ENCODE measurements at places on chromosomes 13 and 19.

GRCh38 chr19:35911790-35912189 lies 3.7 kb upstream of the TYROBP start:
- no peak for DNase-seq

DNA sequence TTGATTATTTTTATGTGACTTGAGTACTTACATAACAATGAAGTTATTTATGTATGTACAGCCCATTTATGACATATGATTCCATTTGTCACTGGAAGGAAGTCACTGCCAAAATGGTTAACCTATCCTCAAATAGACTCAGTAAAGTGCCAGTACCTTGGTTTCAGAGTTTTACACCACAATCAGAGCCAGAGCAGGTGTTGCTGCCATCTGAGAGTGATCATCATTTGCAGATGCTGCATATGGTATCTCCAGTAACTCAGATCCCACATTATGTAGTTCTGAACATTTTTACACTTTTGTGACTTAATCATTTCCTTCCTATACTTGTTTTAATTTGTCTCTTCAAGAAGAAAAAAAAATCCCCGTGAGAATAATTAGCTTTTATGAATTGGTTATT lies 313.3 kb downstream of the HS6ST3 start:
- DNase-seq: no peak

GRCh38 chr19:55212447-55212846 lies 3.1 kb upstream of the PTPRH start:
- DNase-seq: peak; percentile 15

DNA sequence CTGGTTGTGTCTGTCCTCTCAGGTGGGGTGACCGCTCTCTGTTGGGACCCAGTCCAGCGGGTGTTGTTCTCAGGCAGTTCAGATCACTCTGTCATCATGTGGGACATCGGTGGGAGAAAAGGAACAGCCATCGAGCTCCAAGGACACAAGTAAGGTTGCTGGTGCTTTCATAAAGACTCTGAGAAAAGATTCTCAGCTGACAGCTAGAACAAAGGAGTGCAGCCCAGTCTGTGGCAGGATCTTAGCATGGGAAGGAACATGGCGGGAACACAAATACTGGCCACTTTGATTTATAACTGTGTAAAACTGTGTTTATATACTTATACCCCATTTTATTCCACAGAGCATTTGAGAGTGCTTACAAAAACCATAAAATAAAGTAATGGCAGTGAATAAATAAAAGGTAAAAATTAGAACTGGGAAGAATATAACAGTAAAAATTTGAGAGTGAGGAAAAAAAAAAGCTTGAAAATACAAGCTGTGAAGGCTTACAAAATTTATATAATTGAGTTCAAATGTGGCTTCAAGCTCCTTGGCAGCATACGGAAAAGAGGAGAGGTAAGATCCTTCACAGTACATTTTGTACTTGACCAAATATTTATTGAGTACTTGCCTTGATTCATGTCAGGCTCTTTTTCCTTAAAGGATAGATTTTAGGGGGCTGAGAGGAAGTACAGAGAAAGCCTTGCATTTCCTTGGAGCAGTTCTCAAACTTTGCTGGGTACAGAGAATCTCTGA lies 64.8 kb downstream of the DHRS12 start:
- no peak for DNase-seq

DNA sequence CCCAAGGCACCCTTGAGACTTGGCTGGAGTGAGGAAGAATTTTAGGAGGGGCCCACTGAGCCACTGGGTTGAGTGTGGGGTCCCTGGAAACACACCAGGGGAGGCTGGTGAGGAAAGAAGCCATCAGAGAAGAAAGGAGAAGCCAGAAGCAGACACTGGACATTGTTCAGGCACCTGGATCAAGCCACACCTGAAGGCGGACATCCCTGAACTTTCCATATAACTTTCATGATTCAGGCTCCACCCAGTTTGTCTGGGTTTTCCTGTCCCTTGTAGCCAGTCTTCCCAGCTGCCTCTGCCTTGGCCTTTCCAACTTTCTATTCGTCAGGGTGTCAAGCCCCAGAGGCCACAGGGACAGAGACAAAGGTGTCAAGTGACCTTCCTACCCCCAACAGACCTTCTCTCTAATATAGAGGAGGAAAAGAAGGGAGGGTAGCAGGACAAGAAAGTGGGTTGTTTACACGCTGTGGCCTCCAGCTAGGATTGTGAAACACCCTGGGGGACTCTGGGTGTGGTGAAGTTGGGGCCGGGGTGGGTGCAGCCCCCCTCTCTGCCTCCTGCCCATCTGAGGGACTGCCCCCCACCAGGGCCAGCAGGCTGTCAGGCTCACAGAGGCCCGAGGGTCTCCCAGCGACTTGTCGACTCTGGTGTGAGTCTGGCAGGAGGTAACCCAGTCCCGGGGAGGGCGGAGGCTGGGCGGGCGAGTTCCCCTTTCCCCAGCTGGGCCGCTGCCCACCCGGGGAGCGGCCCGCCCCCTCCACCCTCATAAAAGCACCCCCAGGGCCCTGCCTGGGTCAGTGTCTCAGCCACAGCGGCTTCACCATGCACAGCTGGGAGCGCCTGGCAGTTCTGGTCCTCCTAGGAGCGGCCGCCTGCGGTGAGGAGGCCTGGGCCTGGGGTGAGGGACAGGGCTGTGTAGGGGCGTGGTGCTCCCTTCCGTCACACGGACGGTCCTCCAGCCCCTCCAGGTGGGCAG lies at the start of gene CFD:
Gene CFD, plus strand, starts transcription at position 797 of the 976 bp plus-strand sequence. Its CDS starts 26 bp downstream, at position 823.
- no peak for DNase-seq
